ENCODE measurements at places on chromosomes 13 and 19.
A peak's percentile ranks its signal among the peaks of the same experiment; 100 is the strongest.

GRCh38 chr13:33106656-33107360 lies 90.6 kb downstream of the KL start:
- no peak for DNase-seq

GRCh38 chr19:29841559-29842367 lies 30.0 kb downstream of the CCNE1 start:
- DNase-seq: peak; percentile 28

DNA sequence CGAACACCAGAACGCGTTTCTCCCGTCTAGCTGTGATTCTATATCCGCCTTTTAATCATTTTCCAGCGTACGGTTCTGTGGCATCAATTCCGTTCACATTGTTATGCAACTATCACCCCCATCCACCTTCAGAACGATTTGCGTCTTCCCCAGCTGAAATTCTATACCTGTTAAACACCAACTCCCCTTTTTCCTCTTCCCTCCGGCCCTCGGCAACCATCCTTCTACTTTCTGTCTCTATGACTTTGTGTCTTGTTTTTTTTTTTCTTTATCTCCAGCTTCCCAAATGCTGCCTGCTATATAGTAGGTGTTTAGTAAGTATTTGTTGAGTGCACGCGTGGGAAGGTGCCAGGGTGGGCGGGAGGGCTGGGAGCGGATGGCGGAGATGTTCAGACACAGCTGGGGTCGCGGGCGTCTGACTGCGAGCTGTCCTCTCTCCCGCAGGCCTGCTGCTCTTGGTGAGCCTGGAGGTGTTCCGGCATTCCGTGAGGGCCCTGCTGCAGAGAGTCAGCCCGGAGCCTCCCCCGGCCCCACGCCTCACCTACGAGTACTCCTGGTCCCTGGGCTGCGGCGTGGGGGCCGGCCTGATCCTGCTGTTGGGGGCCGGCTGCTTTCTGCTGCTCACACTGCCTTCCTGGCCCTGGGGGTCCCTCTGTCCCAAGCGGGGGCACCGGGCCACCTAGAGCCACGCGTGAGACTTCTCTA lies 20.2 kb downstream of the CACNG6 start:
- no peak for DNase-seq

DNA sequence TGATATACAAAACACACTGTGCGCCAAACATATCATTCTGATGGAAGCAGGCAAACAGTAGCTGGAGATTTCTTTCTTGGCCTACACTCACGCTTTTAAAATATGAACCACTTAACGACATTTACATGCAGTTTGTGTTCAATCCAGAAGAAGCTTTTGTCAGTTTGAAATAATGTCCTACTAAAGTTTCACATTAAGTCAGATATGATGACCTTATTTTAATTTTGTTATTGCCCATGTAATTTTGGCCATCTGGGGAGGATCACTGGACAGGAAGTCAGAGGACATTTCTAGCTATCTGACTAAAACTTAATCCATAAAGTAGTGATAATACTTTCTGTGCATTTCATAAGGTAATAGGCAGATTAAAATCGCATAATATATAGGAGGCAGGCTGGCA lies 98.1 kb downstream of the DCLK1 start:
- DNase-seq: no peak

DNA sequence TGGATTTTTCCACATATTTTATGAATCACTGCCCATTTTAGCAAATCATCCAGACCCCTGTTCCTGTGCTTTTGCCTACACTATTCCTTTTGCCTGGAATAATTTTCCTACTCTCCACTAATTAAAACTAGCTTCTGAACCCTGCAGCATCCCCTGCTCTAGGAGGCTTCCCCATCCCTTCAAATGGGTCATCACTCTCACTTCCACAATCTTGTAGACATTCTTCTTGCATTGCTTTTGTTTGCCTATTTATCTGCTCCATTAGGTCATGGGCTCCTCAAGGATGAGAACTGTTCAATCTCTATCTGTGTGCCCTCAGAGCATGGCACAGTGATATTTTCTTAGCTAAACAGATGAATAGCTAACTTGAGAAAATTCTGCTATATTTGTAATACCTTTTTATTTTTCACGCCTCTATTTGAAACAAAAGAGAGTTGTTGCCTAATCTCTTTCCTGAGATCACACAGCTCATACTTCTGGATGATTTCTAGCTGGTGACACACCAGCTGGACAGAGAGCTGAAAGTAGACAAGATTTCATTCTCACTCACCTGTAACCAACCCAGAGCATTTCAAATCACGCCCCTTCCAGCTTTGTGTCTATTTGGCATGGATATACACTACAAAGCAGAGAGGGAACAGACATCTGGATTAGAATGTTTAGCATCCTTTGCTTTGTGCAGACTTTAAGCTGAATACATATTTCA lies 466.0 kb downstream of the FOXO1 start:
- no peak for DNase-seq

DNA sequence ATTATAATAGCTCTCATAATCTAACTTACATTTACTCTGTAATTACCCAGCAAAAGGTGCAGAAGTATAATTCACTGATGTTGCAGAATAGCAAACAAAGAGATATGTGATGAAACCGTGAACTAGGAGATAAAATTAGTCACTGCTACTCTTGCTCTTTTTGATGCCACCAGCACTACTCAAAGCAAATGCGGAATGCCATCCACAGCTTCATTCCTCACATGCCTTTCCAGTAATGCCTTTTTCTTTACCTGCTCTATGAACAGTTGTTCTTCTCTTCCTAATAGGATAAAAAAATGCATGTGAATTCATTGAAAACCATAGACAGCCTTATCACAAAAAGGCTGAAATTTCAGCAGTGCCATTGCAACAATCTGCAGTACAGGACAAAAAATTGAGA lies 1129.5 kb downstream of the DIAPH3 start:
- no peak for DNase-seq

DNA sequence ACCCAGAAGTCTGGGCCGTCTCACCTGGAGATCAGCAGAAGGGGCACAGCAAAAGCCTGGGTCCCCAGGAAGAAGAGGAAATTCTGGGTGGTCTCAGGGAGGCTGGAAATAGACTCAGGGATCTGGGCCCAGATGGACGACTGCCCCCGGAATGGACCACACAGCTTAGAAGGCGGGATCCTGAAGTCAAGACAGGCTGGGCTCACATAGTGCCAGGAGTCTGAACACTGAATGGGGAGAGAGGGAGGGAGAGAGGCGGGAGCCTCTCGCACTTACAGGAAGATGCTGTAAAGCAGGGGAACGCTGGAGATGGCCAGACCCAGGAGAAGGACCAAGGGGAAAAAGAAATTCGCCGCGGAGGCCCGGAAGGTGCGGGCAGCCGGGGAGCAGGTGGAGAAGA lies 1.3 kb upstream of the LENG1 start:
- DNase-seq: no peak

GRCh38 chr13:95480791-95481780 lies 71.4 kb upstream of the CLDN10 start:
- peak; percentile 44 for DNase-seq

GRCh38 chr13:87207280-87208003 lies 463.7 kb upstream of the SLITRK5 start:
- no peak for DNase-seq
